Fibroblast of lung (primary cell): ENCODE measurements at places on chromosomes 13 and 19.

DNA sequence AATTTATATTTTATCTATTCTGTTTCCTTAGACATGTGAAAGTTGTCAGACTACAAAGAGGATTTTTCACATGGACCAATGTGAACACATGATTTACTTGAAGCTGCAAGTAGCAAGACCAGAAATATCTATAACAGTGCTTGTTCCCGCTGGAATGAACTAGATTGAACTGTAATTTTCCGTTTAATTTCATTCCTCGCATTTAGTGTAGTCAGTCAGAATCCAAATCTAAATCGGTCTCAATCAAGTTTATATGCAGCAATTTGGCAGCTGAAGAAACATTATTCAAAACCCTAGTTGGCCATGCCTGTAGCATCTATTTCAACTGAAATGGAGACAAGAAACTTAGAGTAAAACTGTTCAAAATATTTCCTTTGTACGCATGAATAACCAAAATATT lies 570.7 kb upstream of the SLITRK5 start:
- DNase-seq: no peak

DNA sequence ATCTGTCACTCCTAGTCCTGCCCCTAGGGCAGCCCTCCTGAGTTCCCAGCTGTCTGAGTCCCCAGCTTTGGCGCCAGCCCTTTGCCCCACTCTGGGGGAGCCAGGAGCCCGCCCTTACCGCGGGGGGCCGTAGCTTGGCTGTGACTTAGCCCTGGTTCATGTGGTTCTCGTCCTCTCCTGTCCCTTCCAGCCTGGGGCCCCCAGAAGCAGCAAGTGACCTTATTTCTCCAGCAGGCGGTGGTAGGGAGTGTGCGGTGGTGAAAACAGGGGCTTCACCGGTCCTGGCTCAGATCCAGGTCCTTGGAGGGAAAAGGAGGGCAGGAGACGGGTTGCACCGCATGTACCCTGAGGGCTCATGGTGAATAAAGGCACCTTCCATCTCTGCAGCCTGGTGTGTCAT lies 7.9 kb downstream of the GIPC3 start:
- no peak for DNase-seq

DNA sequence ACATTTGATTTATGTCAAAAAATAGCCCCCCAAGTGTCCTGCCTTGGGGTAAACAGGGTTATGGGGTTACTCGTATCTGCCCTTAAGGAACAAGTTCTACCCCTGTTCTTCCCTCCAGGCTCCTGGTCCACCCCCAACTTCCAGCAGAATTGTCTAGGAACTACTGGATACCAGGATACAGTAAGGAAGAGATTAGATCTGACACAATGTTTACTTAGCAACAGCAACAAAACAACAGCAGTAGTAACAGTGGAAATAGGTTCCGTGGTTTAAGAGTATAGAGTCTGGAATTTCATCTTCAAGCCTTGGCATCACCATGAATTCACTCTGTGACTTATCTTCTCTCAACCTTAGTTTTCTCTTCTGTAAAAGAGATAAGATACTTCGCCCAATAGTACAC lies 1.7 kb upstream of the FAM98C start:
- DNase-seq: no peak

DNA sequence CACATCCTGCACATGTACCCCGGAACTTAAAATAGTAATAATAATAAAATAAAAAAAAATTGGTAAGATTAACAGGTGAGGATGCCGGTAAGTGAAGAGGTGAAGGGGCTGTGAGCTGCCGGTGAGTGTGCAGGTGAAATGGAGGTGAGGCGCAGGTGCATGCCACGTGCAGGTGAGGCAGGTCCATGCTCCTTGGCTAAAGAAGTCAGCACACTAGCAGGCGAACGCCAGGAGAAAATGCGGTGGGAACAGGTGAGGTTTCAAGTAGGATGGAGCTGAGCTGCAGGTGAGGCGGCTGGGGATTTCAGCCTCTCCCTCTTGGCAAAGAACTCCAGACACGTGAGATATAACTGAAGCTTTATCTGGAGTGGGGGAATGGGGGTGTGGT lies 7.5 kb upstream of the TNFSF14 start:
- no peak for DNase-seq

GRCh38 chr13:49635599-49636433 lies 7.5 kb downstream of the ARL11 start:
- DNase-seq: peak; percentile 69

- DNase-seq: no peak
Measured at GRCh38 chr19:1276628-1277022, 1.3 kb downstream of the FAM174C start.
